ENCODE measurements at places on chromosomes 7 and 10. TPM values are rescaled to one million over a fixed set of nuclear protein-coding genes. Genes with fewer than 3 reads are reported as not detected.

The HOXA7 gene
- 23.8 TPM for total RNA-seq

The CUX1 gene
- 65.3 TPM for total RNA-seq

The COBL gene
- total RNA-seq: 9.3 TPM

- no peak overlapping the region for H3K27ac ChIP-seq
- no peaks in the 10 kb centered on the region for H3K36me3 ChIP-seq
- no peak for DNase-seq
Measured at GRCh38 chr10:110491346-110491745, 6.4 kb upstream of the DUSP5 start.

GRCh38 chr10:63133821-63134557 is 861 bp downstream of the NRBF2 start:
- no peaks in the 10 kb centered on the region for H3K36me3 ChIP-seq
- no peaks in the 10 kb centered on the region for H3K27me3 ChIP-seq
- peaks cover 30% of the 10 kb centered on the region for H3K4me1 ChIP-seq
- H3K4me3 ChIP-seq: peak overlapping the region; percentile 95
